Thymus (tissue), 14 donors: ENCODE measurements at places on chromosomes 3 and 15.

DNA sequence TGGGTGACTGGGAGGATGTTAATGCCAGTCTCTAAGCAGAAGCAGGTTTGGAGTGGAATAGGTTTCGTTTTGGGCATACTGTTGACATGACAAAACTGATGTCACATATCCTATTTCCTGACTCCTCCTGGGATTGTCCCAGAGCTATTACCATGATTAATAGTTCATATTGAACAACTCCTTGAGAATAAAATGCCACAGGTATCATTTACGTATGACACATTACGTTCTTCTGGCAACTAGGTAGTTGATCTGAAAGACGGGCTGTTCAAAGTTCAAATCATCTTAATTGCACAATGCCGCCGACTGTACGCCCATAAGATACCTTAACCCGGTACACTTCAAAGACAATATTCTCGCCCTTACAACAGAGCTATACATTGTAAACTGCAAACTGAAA, 1.4 kb upstream of the RAB5A start:
- DNase-seq = no peak

DNA sequence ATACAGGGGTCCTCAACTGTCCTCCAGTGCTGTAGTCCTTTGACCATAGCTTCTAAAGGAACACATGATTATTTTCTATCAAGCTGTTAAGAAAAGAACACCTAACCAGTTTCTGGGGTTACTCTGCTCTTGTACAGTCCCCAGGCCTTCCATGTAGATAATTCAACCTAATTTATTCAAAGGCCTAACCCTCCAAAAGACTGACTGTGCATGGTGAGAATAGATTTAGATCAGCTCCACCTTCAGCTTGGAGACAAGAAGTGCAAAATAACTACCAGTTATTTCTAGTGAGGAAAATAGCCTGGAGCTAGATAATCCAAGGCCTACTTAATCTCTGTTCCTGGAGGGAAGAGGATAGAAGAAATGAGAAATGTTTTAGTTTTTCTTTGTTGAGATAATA, 87.9 kb downstream of the GMNC start:
- DNase-seq = no peak

DNA sequence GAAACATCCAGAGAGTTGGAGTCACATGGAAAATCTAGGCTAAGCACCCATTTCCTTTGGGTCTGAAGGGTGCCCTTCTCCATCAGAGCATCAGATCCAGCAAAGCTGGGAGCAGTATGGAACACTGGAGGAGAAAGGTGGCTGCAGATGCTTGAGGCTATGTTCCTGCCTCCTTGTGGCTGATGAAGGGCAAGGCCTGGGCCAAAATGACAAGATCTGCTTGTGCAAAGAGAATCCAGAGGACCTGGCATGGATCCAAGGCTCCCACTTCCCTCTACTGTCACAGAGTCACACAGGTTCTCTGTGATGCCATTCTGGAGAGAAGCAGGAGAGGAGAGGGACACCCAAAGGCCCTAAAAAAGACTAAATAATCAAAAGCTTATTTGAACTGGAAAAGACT, 9.2 kb upstream of the ATP8B4 start:
- no peak for DNase-seq

DNA sequence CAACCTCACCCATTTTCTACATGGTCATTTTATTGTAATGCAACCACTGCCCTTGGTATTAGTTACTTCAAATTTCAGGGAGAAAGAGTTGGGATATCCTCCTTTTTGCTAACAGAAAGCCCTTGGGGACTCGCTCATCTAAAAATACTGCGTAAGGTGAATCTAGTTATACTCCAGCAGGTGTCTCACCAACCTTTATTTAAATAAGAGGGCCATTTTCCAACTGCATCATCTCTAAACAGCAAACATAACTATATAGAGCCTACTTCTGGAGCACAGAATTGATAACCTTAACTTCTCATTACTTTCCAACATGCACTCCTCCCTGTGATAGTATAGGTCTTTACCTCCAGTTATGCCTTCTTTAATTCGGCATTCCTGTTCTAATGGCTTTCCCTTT, 77.5 kb downstream of the TBL1XR1 start:
- DNase-seq = no peak

- no peak for DNase-seq
Measured at GRCh38 chr3:149583921-149584635, 73.7 kb downstream of the WWTR1 start.

- peak; percentile 23 for DNase-seq
Measured at GRCh38 chr3:160400702-160401150, 1.3 kb downstream of the SMC4 start.

- DNase-seq = peak; percentile 85
Measured at GRCh38 chr3:50272911-50273688, 4.2 kb downstream of the SEMA3B start.

- no peak for DNase-seq
Measured at GRCh38 chr15:64772488-64772887, 2.9 kb downstream of the RBPMS2 start.

DNA sequence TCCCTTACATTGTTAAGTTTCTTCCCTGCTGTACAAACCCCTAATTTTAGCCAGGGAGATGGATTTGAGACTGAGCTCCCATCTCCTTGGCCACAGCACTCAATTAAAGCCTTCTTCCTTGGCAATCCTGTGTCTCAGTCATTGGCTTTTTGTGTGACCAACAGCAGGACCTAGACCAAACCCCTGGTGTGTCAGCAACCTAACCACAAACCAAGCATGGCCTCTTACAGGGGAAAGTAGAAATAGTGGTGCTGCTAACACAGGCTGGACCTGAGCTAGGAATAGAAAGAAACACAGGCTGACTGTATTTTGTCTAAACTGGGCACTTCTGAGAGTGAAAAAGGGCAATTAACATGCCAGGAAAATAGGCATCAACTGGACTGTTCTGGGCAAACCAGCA, 37.9 kb downstream of the PPCDC start:
- DNase-seq = no peak

DNA sequence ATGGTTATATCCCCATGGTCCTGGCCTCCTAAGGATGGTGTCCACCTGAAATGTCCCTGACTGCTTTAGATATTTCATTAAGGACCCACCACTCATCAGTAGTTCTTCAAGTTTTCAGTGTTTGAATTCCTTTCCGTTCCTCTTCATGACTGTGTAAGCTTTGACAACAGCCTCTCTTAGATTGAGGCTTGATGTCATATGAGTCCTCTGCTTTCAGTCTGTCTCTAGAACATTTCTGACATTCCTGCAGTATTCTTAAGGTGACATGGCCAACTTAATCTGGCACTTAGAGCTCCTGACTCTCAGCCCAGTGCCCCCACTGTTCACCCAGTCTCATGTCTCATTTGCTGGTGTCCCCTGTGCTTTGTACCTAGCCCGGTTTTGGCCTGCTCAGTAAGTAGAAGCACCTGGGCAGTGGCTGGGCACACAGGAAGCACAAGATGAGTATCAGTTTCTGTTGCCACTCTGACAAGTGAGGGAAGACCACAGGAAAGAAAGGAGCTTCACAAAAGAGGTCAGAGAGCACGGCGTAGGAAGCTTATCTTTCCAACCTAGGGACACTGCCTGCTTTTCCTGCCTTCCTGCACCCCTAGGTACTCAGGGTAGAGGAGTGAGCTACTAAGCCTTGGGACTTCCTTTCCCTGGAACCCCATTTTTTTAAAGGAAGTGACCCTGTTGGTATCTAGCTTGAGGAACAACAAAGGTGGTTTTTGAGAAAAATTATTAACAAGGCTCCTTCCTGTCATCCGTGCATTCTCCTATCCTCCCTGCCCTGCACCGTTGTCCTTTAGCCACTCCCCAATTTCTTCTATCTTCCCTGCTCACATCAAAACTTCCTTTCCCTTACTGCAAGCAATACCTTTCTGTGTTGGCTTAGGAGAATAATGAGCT, 103.1 kb downstream of the KLHL25 start:
- DNase-seq = no peak

GRCh38 chr15:56098195-56098863, 104.9 kb upstream of the NEDD4 start:
- DNase-seq = no peak

GRCh38 chr3:62602129-62602770, 228.9 kb upstream of the FEZF2 start:
- DNase-seq = no peak

- DNase-seq = no peak
Measured at GRCh38 chr3:109224333-109224732, 87.8 kb downstream of the C3orf85 start.

DNA sequence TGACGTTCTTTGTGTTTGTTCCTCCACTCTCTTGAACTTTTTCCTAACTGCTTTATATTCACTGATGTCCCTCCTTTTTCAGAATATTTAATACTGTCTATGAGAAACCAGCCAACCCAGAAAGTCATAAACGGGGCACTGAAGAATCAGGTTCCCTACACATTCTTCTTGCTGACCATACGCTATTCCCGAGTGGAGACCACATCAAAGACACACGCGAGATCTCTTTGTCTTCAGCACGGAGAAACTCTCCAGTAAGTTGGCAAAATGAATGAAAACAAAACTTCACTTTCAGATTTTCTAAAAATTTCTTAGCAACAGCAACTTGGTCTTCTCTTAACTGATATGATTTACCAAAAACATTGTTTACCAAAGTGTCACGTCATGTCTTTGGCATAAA, 22.6 kb downstream of the FAM174B start:
- no peak for DNase-seq

DNA sequence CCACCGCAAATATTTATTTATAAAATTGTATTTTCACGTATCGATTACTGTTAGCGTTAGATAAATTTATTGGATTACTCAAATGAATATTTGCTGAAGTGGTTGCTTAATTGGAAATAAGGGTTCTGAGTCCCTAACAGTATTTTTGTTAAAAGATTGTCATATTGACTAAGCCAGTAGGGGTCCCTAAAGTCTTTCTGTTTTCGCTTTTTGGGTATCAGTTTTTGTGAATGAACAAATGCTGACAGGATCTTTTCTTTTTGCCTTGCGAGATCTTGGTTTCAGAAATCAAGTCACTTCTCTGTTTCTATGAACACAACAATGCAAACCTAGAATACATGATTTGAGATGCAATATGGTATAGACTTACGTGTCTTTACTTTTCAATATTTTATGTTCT, 7.1 kb downstream of the RAD51 start:
- DNase-seq = peak; percentile 11

DNA sequence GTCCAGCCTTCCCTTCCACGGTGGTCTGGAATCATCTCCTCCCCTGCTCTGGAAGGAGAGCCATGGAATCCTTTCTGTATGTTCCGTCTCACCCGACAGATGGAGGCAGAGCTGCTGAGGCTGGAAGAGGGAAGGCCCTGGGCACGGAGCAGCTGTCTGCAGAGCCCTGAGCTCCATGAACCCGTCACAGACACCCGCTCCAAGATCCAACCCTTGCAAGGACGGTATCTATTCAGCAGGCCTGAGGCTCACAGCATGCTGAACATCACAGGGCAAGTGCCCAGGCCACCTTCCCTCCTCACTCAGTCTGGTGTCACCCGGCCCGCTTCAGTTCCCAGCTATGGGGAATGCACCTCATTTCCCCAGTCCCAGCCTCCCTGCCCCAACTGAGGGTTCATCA, 103.9 kb downstream of the LRIG1 start:
- no peak for DNase-seq

DNA sequence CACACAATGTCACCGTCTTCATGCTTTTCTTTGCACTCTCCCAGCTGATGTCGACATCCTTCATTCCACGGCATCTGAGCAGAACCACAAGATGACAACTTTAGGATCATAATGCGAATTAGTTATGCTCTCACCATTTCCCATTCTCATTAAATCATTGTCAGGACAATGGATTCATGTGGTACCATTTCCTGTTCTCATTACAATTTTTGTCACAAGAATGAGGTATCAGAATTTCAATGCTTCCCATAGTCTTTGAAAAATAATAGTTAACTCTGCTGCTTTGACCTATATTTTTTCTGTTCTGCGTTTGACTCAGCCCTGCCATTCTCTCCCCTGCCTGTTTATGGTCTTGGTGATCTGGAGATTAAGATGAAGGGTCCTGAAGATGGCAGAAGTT, 175.7 kb upstream of the MDFIC2 start:
- no peak for DNase-seq

DNA sequence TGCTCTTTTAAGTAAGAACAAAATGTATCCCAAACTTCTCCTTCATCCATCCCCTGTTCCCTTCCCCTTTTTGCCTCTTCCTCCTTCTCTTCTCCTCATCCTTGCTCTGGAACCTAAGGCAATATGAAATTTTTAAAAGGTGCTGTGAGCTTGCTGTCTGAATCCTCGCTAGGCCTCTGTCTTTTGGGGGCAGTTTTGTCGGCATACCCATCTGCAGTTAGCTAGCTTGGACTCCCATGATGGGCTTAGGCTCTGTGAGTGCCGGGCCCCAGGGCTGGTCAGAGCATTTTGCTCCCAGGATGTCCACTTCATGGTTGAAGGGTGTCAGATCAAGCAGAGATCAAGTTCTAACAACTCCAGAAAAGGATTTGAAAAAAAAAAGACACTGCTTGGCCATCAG, 18.6 kb downstream of the ZIC1 start:
- DNase-seq = no peak

GRCh38 chr3:5006755-5007202, 27.5 kb downstream of the BHLHE40 start:
- DNase-seq = no peak

DNA sequence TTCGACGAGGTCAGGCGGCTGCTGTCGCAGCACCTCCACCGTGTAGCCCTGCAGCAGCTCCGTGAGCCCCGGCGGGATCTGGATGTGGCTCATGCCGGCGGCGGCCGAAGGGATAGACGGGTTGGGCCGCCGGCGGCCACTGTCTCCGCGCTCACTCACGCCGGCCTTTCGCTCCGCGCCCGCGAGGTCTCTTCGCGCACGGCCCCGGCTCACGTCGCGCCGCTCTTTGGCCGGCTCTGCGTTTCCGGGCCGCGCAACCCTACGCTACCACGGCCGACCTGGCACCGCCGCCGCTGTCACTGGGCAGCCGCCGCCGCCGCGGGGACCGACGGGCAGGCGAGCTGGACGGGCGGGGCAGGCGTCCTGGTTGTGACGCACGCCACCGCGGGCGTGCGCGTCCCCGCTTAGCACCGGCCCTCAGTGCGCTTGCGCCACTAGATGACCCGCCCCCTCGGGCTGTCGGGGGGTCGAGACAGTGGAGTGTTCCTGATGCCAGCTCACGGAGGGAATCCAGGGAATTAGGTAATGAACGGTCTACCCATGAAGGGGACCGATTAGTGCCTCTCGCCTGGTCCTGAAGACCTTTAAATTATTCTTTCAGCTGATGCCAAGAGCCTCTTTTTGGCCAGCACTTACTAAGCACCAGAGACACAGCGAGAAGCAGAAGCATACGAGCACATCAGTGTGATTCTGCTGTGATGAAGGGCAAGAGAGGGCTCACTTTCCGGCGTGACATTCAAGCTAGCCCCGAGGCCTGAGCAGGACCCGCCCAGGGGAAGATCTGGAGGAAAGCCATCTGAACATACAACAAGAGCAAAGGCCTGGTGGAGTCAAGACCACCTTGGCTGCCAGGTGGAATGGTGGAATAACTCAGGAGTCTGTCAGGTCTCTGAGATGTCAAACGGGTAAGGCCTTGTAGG, at the start of gene PRKAR2A:
PRKAR2A (minus strand) TSS at position 371 of the 920 bp plus-strand sequence; CDS start at position 93, 278 bp downstream.
- DNase-seq = peak; percentile 67

DNA sequence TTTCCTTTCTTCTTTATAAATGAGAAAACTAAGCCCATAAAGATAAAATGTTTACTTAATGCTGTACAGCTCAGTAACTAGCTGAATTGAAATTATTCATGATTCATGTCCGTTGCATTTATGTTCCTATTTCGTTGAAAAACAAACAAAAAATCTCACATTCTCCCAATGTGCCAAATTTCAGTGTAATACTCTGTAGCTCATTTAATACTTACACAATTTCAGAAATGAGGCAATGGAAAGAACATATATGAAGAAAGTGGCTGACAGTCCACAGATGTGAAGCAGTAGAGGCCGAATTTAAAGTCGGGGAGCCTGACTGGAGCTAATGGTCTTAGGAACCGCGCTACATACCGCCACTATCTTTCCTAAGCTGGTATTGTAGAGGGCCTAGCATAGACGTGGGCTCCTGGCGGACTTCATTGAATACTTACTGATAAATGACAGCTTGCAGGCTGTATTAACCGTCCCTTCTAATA, 651 bp downstream of the PLSCR2 start:
- no peak for DNase-seq
